ENCODE measurements at places on chromosomes 3 and 15.

GRCh38 chr3:34237946-34238345, 439.5 kb downstream of the PDCD6IP start:
- DNase-seq = no peak

DNA sequence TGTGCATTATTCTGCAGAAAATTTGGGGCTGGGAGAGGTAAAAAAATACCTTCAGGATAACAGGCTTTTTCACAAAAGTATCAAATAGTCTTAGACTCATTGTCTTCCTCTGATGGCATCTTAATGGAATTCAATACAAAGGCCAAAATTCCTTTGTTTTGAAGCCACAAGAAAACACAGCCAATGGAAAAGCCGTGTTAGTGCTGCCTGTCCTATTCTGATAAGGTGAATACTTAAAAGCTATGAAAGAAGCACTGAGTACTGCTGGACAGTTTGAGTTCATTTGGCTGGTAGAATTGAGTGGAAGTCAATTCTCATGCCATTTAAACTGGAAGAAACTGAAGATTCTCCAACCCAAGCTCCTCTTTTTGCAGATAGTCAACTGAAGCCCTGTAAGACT, 395.3 kb upstream of the TPRG1 start:
- DNase-seq = no peak

DNA sequence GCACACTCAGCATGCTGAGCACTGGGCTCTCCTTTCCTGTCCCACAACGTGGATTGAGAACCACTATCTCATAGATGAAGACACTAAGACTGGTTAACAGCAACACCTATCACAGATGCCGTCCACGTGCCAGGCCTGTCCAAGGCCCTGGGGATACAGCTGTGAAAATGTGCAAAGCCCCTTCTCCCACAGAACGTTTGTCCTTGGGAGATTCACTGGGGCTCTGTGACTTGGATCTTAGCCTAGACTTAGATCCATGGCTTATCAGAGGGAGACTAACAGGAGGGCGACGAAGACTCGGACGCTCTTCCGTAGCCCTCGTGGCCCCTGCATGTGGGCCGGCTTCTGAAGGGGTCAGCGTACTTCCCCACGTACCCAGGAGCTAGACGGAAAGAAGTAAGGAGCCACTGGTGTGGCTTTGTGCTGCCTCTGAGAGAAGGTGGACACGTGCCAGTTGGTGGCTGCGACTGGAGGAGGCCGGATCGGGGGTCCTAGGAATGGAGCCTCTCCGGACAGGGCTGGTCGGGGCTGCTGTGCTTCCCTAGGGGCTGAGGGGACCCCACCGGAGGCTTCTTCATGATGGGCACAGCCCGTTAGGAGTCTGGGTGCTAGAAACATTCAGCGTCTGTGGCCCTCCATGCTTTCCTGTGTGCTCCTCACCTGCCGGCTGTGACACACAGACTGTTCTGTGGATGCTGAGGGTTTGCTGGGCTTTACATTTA, 964 bp downstream of the NRROS start:
- DNase-seq = no peak

- DNase-seq = no peak
Observed at GRCh38 chr3:71414189-71414927, 169.2 kb downstream of the FOXP1 start.

- no peak for DNase-seq
Observed at GRCh38 chr3:72092778-72093177, 307.8 kb upstream of the PROK2 start.

- DNase-seq = no peak
Observed at GRCh38 chr3:17182166-17182565, 297.4 kb downstream of the PLCL2 start.

DNA sequence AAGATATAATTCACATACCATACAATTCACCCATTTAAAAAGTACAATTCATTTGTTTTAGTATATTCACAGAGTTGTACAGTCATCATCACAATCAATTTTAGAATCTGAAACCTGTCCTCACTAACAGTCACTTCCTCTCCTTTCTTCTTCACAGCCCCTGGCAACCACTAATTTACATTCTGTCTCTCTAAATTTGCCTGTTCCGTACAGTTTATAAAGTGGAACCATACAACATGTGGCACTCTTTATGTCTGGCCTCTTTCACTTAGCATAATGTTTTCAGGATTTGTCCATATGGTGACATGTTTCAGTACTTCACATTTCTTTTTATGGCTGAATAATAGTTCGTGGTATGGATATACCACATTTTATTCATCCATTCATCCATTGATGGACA, 22.7 kb downstream of the ERICH6 start:
- no peak for DNase-seq

DNA sequence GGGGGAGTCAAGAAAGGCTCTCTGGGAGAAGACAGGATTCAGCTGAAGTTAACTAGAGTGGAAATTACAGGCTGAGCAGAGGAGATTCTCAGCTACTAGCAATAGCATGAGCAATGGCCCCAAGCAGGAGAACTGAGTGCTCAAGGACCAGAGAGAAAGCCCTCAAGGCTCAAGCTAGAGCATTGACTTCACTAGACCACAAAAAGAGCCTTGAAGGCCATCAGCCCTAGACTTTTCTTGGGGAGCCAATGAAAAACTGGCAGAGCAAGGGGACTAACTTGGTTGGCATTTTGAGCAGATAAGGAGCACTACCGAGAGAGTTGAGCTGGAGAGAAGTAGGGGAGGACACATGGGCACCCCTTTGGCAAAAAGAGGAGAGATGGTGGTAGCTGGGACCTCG, 277.6 kb downstream of the FEZF2 start:
- no peak for DNase-seq

GRCh38 chr15:60126200-60126599, 122.1 kb downstream of the FOXB1 start:
- DNase-seq = no peak

DNA sequence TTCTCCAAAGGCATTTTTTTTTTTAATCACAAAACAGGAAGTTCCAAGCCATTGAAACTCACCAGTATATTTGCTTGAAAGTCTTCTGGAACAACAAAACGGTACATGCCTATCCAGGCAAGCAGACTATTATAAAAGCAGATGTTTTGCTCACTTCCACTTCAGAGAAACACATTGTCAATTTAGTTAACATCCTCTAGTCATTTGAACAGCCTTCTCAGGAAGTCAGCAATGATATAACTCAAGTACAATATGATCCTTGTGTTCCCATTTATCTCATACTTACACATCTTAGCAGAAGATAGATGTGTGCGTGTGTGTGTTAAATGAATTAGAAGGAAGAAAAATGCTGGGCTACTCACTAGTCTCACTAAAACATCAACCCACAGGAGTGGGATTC, 30.4 kb downstream of the MECOM start:
- no peak for DNase-seq

DNA sequence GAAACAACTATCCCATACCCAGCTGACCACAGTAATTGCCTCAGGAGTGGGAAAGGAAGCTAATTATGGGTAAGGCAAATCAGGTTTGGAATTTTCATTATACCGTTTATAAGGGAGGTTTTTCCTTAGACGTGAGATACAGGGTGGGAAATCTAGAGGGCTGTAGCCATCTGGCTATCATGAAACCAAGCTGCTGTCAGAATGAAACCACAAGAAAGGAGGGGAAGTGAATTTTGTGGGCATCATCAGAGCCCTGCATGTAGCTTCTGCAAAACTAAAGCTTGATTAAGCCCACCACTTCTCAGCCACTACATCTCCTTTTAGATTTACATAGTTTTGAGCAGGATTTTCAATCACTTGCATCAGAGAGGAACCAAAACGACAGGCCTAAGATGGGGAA, 893.5 kb downstream of the TUSC7 start:
- DNase-seq = no peak

DNA sequence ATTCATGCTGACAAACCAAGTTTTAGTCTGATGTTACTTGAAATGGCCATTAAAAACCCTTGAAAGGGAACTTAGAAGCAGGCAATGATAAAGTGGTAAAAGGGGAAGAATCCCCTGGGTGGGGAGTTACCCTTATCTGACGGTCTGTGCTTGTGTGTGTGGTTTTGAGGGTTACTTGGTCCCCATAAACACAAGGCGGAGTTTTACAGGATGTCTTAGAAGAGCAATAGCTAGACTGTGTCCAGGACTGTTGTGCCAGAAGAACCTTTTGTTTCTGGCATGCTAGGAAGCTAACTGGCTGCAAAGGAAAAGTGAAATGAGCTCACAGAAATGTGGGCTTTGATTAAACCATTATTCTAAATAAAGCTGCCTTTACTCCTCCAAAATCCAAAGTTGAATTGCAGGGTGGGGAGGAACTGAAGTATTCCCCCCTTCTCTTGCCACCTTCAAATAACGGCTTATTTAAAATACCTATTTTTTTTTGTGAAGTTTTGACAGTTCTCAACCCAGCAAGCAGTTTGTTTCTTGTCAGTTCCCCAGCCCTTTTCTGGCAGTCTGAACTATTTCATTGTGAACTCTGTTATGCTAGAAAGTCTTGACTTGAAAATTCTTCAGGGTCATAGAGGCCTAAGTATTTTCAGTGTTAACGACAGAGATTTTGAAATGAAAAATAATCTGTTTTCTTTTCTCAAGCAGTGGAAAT, 443.5 kb downstream of the OTOL1 start:
- DNase-seq = no peak

- no peak for DNase-seq
Observed at GRCh38 chr3:187136936-187137335, 2.4 kb downstream of the RPL39L start.

DNA sequence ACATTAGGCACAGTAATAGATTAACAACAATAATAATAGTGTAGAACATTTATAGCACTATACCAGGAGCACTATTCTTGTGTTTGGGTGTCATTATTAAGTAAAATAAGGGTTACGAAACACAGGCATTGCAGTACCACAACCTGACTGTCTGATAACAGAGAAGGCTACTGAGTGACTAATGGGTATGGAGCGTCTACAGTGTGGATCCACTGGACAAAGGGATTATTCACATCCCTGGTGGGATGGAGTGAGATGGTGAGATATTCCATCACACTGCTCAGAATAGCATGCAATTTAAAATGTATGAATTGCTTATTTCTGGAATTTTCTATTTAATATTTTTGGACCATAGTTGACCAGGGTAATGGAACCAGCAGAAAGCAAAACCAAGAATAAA, 18.2 kb downstream of the MINDY4B start:
- DNase-seq = no peak
